ENCODE measurements at places on chromosomes 13 and 19.

DNA sequence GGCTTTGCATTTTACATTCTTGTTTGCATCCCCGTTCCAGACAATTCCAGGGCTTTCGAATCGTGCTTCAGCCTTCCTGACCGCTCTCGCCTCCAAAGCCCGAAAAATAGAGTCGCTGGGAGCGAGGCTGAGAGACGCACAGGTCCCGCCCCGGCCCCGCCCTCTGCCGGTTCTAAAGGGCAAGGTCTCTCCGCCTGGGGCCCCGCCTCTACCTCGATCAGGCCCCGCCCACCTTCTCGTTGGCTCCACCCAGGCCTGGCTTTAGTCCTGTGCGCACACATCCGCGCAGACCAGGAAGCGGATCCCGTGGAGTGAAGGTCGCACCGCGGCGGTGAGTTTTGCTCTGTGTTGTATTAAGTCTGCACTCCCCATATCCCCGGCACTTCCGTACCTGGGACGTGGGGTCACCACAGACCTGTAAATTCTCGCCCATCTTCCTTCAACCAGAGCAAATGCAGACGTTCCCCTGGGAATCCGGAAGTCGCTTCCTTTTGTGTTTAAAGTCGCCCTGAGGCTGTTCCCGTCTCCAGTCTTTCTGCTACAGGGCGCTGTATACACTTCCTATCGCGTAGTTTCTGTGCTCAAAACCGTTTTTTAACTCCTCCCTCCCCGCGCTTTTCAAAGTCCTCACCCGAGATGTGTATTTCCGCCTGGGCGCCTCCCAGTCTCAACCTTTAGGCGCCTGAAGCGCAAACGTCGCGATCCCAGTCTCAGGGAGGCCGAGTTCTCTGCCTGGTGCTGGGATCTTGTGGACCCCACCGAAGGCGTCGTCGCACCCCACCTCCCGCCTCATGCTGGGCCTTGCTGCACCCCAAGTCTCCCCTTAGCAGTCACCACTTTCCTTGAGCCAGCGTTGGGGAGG lies at the start of gene ZNF701:
ZNF701 (plus strand) TSS at position 288 of the 862 bp plus-strand sequence. CDS start 3,861 bp downstream, outside the sequence.
- peak; percentile 88 for DNase-seq

DNA sequence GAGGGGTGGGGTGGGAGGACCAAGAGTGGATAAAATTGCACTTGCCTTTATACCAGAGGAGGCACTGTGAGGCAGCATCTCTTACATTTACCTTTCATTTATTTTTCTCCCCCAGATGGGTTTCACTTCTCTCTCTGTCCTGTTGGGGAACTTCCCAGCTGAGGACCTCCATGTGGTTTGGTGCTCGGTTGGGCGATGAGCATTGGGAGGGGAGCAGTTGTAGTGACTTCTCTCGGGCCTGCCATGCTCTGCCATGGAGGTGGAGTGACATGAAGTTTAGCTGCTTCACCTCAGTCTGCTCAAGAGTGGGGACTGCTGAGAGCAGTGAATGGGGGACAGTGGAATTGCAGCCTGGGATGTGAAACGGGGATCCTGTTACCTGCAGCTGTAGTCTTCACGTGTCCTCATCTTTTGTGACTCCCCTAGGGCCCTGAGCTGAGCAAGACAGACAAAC lies 23.1 kb upstream of the CXCL17 start:
- no peak for DNase-seq

GRCh38 chr19:3707868-3708206 lies 347 bp upstream of the TJP3 start:
- DNase-seq = no peak

- DNase-seq = no peak
These were observed 75.7 kb upstream of the KCTD15 start for GRCh38 chr19:33720691-33721682.

GRCh38 chr13:48505597-48506091 lies 27.2 kb downstream of the RCBTB2 start:
- DNase-seq = peak; percentile 41

- DNase-seq = no peak
These were observed 8.5 kb upstream of the TPT1 start for GRCh38 chr13:45349438-45349837.

- DNase-seq = no peak
These were observed 8.8 kb downstream of the PRR36 start for GRCh38 chr19:7865262-7865911.

- DNase-seq = no peak
These were observed 51.3 kb upstream of the MCF2L start for GRCh38 chr13:112917737-112918136.

DNA sequence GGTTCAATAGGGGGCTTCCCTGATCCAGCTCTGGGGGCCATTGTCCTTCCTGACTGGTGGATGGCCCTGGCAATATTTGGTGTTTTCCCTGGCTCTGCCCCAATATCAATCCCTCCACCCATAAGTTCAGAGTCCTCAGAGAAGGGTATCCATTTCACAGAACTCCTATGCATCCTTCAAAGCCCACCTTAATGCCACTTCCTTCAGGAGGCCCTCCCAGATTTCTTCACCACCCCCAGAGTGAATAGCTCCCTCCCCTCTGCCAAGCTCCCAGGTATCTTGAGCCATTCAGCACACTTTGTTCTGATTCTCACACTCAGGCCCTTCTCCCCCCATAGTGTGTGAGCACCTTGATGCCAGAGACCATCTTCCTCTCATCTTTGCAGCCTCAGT lies 5.8 kb downstream of the PPP1R14A start:
- no peak for DNase-seq

DNA sequence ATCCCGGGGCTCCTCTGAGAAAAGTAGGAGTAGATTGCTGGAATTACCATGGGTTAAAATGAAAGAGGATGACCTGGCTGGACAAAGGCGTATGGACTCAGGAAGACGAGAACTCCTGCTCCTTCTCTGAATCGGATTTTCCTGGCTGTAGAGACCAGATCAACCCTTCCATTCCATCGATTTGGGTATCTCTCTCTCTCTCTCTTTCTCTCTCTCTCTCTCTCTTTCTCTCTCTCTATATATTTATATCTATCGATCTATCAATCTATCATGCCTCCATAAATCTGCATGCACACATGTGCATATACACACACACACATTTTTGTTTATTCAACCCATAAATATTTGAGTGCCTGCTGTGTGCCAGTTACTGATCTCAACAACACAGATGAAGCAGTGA lies 234.9 kb downstream of the LMO7 start:
- DNase-seq = no peak

DNA sequence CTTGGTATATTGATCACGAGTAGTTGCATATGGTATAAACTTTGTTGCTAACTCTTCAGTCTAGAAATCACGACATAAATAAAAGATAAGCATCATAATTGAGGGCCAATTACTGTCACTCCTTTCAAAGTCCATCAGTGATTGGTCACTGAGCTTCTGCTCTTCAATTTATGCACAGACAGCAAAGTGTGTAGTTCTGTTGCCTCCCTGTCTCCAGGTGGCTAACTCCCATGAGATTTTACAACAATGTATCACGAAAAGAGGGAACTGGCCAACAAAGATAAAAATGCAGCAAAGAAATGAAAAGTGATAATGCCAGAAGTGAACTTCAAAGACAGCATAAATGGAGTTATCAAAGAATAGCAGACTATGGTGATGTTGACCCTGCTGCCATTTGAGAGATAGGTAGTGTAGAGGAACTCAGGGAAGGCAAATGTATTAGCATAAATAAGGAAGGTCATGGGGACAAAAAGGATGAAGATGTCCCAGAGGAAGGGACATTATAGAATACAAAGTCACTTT lies 12.7 kb upstream of the TNFSF14 start:
- DNase-seq = no peak

DNA sequence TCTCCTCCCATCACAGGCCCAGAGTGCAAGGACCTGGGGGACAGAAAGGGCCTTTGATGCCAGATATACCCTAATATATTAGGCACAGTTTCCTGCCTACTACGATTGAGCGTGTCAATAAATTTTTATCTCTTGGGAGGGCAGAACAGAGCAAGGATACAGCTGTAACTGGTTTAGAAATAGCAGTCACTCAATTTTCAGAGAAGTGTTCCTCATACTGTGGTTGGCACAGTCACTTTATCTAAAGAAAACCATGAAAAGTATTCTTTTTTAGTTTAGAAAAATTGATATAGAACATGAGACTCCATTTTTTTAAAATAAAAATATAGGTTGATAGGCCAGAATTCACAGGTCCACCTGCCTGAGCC lies 460 bp upstream of the ZNF155 start:
- no peak for DNase-seq

DNA sequence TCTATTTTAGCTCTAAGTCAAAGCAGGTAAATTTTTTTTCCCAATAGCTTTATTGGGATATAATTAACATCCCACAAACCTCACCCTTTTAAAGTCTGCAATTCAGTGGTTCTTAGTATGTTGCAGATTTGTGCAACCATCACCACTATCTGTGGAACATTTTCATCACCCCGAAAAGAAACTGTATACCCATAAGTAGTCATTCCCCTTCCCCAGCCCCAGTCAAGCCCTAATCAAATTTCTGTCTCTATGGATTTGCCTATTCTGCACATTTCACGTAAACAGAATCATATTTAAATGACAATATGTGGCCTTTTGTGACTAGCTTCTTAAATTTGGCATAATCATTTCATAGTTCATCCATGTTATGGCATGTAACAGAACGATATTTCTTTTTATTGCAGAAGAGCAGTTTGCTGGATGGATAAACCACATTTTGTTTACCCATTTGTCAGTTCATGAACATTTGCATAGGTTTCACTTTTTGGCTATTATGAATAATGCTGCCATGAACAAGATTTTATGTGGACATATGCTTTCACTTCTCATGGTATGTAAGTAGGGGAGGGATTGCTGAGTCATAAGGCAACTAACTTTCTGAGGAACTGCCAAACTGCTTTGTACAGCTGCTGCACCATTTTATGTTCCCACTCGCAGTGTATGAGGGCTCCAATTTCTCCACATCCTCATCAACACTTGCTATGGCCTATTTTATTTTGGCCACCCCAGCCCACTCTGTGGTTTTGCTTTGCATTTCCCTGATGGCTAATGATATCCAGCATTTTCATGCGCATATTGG lies 10.9 kb downstream of the SLC46A3 start:
- DNase-seq = no peak

- no peak for DNase-seq
These were observed 14.2 kb downstream of the ZIC2 start for GRCh38 chr13:99995589-99996380.

- no peak for DNase-seq
These were observed 691.6 kb downstream of the DIAPH3 start for GRCh38 chr13:59472134-59472533.

- no peak for DNase-seq
These were observed 190.0 kb upstream of the IRS2 start for GRCh38 chr13:109976206-109976997.

GRCh38 chr13:39130301-39130700 lies 92.0 kb downstream of the NHLRC3 start:
- no peak for DNase-seq

- peak; percentile 100 for DNase-seq
These were observed at the start of gene PPP2R1A for GRCh38 chr19:52189735-52190486. PPP2R1A (plus strand) TSS chr19:52190052; CDS start chr19:52190097, 45 bp downstream.

- no peak for DNase-seq
These were observed 7.3 kb downstream of the CD209 start for GRCh38 chr19:7739801-7740681.

GRCh38 chr13:108306860-108307259 lies 37.3 kb downstream of the TNFSF13B start:
- DNase-seq = no peak

- peak; percentile 52 for DNase-seq
These were observed 477 bp downstream of the LNX2 start for GRCh38 chr13:27619728-27620376.

Measured in gastrocnemius medialis (tissue), 4 donors.